ENCODE measurements at places on chromosomes 3 and 15. TPM values are rescaled to one million over a fixed set of nuclear protein-coding genes. Genes with fewer than 3 reads are reported as not detected.

GRCh38 chr3:105798381-105798934 is 70.4 kb downstream of the CBLB start:
- no peak for DNase-seq

DNA sequence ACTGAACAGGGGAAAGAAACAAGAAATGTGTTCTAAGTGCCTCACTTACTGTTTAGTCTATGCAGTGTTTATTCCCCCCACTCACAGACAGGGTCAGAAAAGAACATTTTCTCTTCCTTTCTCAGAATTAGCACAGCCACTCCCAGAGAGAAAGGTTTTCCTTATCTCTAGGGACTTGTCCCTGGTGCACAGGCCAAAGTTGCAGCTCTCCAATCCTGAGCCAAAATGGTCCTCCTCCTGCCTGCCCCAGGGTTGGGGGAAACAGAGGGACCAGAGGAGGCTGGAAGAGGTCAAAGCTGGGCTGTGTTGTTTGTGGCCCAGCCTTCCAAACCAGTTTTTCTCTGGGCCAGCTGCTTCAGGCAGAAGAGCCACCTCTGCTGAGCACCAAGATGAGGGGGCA is 12.0 kb downstream of the RAB6B start:
- no peak for DNase-seq

- DNase-seq, result no peak
These were observed 592 bp downstream of the PGPEP1L start for GRCh38 chr15:99006904-99007495.

- DNase-seq, result no peak
These were observed 13.4 kb upstream of the LEKR1 start for GRCh38 chr3:156812521-156813335.

- peak; percentile 41 for DNase-seq
These were observed 19.1 kb downstream of the TYRO3 start for GRCh38 chr15:41577863-41578735.

- DNase-seq, result no peak
These were observed 355.3 kb upstream of the NR2F2 start for GRCh38 chr15:95975212-95975611.

ZNF106 gene
- total RNA-seq, result 45.4 TPM

BLM gene
- total RNA-seq, result 18.1 TPM

DPPA4 gene
- total RNA-seq, result not detected

MST1R gene
- total RNA-seq, result 1.9 TPM

LRRN1 gene
- total RNA-seq, result 7.7 TPM

CD200R1 gene
- total RNA-seq, result 1.2 TPM

RBP2 gene
- not detected for total RNA-seq

DYNLT2B gene
- total RNA-seq, result 32.6 TPM
